ENCODE measurements at places on chromosomes 6 and 20.

GRCh38 chr6:43810965-43811732, 41.1 kb downstream of the VEGFA start:
- no peak for DNase-seq

- no peak for DNase-seq
Observed at GRCh38 chr6:128527375-128527774, 7.0 kb upstream of the PTPRK start.

- DNase-seq = peak; percentile 64
Observed at GRCh38 chr6:148750838-148751792, 4.3 kb downstream of the UST start.

- no peak for DNase-seq
Observed at GRCh38 chr20:64077876-64078551, 1.3 kb downstream of the RGS19 start.

GRCh38 chr6:30204116-30204515, 9.1 kb downstream of the TRIM26 start:
- DNase-seq = no peak

GRCh38 chr20:1631309-1632151, 11.7 kb upstream of the SIRPB1 start:
- peak; percentile 31 for DNase-seq

DNA sequence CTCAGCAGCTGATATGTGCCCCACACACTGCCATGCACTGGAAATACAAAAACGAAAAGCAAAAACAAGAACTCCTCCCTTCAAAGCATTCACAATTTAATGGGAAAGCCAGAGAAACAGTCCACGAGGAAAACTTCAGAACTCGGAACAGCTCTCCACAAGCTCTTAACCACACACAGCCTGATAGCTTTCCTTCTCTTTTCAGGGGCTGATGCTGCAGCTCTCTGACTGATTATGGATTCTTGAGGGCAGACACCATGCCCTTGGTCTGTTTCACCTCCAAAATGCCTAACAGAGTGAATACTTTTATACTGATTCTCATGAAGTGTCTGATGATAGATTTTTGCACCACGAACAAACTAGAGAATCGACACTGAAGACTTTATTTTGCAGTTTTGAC, 282.1 kb downstream of the CD83 start:
- no peak for DNase-seq

GRCh38 chr6:166636191-166636933, 9.3 kb upstream of the RPS6KA2 start:
- DNase-seq = peak; percentile 25

- DNase-seq = no peak
Observed at GRCh38 chr6:73341335-73341734, 12.7 kb downstream of the DPPA5 start.

DNA sequence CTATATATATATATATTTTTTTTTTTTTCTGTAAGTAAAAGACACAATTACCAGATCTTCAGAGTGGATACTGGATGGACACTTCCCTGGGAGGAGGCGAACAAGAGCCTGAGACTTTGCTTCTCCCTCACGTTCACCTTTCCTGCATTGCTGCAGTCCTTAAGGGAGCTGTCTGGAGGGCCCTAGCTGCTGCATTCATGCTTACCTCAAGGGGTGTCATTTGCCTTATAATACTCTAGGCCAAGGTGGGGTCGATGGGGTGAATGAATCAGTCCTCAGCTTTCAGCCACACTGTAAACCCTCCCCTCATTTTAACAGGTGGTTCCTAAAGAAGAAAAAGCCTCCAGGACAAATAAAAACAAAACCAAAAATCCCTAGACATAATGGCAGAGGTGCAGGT, 34.8 kb upstream of the CD83 start:
- DNase-seq = no peak

DNA sequence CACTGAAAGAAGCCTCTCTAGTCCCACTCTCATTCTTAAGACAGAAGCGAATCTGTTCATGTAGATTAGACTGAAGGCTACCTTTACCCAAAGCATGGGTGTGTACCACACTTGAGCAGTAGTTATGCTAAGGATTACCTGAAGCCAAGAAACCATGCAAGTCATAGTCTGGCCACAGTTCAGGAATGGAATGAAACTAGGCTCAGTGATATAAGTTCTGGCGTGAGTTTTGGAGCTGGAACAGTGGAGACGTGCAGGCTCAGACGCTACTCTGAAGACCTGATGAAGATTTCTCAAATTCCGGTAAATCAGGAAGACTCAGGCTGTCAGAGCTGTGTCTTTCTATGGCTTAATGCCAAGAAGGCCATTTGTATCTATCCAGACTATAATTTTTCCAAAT, 219.9 kb downstream of the HDGFL1 start:
- no peak for DNase-seq

GRCh38 chr6:121896363-121896762, 460.9 kb downstream of the GJA1 start:
- DNase-seq = no peak

GRCh38 chr20:21453690-21454089, 56.4 kb upstream of the NKX2-4 start:
- DNase-seq = no peak

- DNase-seq = no peak
Observed at GRCh38 chr6:81849248-81849647, 96.8 kb upstream of the TENT5A start.

- no peak for DNase-seq
Observed at GRCh38 chr6:136751991-136752390, 40.3 kb downstream of the MAP3K5 start.

GRCh38 chr20:62427172-62428001, at the start of gene RBBP8NL:
TSS of gene RBBP8NL (minus strand) at chr20:62427539. CDS start at chr20:62419647, 7,892 bp downstream.
- no peak for DNase-seq

DNA sequence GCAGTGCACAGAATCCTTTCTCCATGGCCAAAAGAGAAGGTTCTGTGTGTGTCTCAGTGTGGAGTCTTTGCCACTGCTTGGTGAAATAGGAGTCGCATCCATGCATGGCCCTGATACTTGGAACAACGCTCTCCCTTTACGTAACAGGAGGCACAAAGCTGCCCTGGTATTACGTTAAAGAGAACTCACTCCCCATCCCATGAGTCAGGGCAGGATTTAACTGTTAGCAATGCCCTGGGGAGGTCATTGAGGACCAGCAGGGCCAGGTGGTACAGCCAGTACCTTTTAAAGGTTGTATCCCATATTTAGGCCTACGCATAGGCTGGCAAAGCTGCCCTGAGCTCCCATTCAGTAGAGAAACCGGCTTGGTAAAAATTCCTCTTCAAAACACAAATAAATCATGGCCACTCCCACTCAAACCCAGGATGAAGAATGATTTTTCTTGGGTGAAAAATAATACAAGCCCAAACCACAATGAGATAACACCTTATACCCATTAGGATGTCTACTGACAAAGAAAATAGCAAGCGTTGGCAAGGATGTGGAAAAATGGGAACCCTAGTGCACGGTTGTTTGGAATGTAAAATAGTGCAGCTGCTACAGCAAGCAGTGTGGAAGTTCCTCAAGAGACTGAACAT, 37.1 kb downstream of the MYLK4 start:
- no peak for DNase-seq

DNA sequence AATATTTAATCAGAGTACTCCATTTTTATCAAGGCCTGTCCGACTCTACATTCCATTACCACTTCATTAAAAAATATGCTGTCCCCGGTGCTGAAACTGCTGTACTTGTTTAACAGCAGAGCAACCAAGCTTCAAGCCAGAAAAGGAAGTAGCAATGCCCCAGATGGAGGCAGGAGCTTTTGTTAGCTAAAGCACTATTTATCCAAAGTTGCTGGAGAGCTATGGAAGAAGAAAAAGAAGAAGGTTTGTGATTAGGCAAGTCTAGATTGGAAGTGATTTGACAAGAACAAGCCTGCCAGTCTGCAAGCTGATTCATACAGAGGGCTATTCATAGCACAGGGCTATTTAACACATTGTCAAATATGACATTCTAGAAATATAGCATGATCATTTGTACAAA, 160.9 kb upstream of the SPTLC3 start:
- DNase-seq = peak; percentile 7

DNA sequence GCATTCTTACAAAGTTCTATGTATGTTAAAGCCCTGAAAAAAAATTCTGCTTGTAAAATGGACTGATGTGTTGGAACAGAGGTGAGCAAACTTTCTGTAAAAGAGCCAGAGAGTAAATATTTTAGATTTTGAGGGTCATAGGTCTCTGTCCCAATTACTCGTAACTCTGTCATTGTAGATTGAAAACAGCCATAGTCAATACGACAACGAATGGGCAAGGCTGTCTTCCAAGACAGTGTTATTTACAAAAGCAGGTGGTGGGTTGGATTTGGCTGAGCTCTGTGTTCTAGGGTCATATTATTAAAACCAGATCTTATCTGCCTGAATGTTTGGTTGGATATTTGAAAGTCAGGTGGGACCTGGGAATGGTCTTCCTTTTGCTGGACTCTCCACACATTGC, 135.2 kb downstream of the EYA2 start:
- no peak for DNase-seq

DNA sequence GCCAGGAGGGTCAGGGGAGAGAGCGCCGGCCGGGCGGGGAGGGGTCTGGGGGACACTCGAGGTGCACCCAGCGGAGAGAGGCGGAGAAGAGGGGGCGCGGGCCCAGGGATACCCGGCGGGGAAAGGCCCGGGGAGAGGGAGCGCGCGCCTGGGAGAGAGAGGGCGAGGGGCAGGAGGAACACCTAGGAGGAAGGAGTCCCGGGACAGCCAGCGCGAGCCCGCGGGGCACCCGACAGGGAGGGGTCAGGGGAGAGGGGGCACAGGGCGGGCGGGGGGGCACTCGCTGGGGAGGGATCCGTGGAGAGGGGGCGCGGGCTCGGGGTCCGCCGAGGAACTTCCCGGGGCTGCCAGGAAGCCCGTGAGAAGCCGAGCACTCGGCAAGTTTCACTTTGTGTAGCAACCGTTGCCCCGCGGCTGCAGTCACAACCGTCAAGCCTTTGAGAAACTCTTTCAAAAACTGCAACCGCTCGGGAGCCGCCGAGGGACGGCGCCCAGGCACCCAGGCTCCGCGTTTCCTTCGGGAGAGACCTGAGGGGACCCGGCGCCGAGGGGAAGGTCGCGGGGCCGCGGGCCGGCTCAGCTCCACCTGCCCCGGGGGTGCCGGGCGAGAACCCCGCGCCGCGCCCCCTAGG, 471 bp downstream of the EZR start:
- peak; percentile 70 for DNase-seq

DNA sequence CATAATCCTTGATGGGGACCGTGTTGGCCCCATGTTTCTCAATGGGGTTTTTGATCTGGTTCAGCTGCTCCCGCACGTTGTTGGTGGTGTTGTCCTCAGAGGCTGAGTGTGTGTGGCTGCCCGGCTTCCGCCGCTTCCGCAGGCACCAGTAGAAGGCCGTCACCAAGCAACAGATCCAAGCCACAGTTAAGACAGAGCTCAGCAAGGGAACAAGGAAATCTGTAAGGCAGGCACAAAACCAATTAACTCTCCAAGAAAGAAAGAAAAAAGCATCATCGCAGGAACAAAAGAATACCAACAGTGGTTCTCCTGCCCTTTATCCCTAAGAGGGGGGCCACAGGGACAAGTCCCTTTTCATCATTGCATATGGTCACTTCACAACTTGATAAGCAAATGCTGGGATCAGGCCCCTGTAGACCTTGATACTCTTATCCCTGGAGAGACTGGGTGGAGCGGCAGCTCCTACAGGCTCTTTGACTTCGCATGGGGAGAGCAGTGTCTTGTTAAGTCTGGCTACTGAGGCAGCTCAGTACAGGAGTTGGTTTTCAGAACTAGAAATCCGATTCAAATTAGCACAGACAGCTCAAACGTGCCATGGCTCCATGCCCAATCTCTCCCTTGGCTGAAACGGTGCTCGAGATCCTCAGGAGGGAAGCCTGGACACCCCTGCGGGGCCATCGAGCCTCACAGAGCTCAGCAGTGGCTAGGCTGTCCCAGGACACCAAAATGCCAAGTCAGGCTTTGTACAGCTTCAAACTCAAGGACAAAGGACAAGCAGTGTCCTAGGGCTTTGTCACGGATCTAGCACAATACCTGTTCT, 33.9 kb downstream of the JAG1 start:
- DNase-seq = no peak

GRCh38 chr20:4476903-4477500, 244.7 kb upstream of the PRND start:
- DNase-seq = no peak

GRCh38 chr6:47363736-47364135, 54.0 kb upstream of the TNFRSF21 start:
- DNase-seq = no peak

GRCh38 chr20:19827818-19828217, 69.8 kb downstream of the RIN2 start:
- no peak for DNase-seq

- DNase-seq = no peak
Observed at GRCh38 chr20:33859751-33860150, 48.6 kb downstream of the CHMP4B start.

- DNase-seq = peak; percentile 74
Observed at GRCh38 chr20:4820806-4821518, 99.3 kb downstream of the PRND start.

- no peak for DNase-seq
Observed at GRCh38 chr6:148934961-148935360, 188.1 kb downstream of the UST start.

DNA sequence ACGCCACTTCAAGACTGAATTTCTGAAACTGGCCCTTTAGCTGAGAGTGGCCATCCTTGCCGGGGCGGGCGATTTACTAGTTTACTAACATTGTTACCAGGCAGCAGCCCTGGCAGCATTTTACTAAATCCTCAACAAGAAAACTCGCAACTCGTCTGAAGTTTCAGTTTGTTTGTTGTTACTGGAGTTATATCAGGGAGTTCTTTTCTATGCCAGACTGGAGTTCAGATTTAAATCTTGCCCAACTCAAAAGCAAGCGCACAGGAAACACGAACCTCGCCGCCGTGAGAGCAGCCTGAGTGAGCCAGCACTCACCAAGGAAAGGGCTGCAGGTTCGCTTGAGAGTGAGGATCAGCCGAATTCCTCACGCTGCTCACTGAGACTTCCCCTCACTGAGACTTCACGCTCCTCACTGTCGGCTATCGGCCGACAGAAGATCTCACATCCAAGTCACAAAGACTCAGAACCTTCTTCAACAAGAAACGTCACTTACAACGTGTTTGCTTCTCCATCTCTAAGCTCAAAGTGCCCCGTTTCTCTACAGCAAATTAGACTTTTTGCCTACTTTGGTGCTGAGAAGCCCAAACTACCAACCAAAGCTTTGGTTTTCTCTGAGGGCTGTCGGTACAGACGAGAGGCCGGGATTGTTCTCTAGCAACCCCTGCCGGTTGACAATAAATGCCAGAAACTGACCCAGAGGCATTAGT, 78.9 kb downstream of the OLIG3 start:
- peak; percentile 74 for DNase-seq

GRCh38 chr20:10521068-10521831, 86.1 kb downstream of the SLX4IP start:
- peak; percentile 79 for DNase-seq

DNA sequence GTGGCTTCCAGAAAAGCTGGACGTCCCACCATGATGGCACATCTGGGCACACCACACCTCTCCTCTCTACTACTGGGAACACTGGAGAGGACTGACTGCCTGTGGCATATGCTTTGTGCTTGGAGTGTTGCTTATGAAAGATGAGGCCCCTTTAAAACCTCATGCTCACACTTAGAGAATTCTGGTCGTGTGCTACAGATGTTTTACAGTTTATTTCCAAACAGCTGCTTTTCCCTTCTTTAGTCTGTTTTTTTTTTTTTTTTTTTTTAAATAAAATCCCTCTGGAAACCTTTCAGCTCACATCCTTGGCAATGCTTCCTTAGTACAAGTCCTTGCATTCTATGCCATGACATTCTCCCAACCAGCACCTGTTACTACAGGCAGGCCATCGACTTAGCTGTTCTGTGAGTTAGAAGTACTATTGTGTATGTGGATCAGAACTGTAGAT, 60.3 kb downstream of the BMP6 start:
- DNase-seq = no peak

- DNase-seq = no peak
Observed at GRCh38 chr20:1722513-1723050, 65.0 kb upstream of the SIRPG start.

GRCh38 chr20:36030149-36030548, 61.8 kb downstream of the CNBD2 start:
- DNase-seq = peak; percentile 58
